ENCODE measurements at places on chromosomes 12 and 14. TPM values are rescaled to one million over a fixed set of nuclear protein-coding genes. Genes with fewer than 3 reads are reported as not detected.

STAC3 gene
- 7.5 TPM for total RNA-seq

PTPRO gene
- 2.6 TPM for total RNA-seq

KRT81 gene
- 0.42 TPM for total RNA-seq

GRCh38 chr14:64541972-64542835, 1.7 kb downstream of the HSPA2 start:
- H3K4me1 ChIP-seq, result peaks cover 33% of the 10 kb centered on the region
- peak; percentile 28 for DNase-seq
- peaks cover 21% of the 10 kb centered on the region for H3K36me3 ChIP-seq
- H3K27ac ChIP-seq, result no peak overlapping the region
- peaks cover 41% of the 10 kb centered on the region for H3K27me3 ChIP-seq
- H3K4me3 ChIP-seq, result peak overlapping the region; percentile 89

GRCh38 chr12:88144037-88144436, 1.9 kb downstream of the TMTC3 start:
- H3K27me3 ChIP-seq, result no peaks in the 10 kb centered on the region
- no peak for DNase-seq
- H3K4me1 ChIP-seq, result peaks cover 30% of the 10 kb centered on the region
- H3K36me3 ChIP-seq, result peaks cover 6% of the 10 kb centered on the region
- no peak overlapping the region for H3K4me3 ChIP-seq

- H3K4me3 ChIP-seq, result no peak overlapping the region
- no peaks in the 10 kb centered on the region for H3K36me3 ChIP-seq
- H3K4me1 ChIP-seq, result no peaks in the 10 kb centered on the region
Observed at GRCh38 chr12:62847709-62848108, 87.2 kb downstream of the PPM1H start.

GRCh38 chr14:58978343-58978742, 210.1 kb upstream of the DAAM1 start:
- no peak overlapping the region for H3K4me3 ChIP-seq
- H3K36me3 ChIP-seq, result no peaks in the 10 kb centered on the region
- peaks cover 3% of the 10 kb centered on the region for H3K27me3 ChIP-seq
- no peak for DNase-seq
- H3K4me1 ChIP-seq, result no peaks in the 10 kb centered on the region
